ENCODE measurements at places on chromosomes 4 and X. TPM values are rescaled to one million over a fixed set of nuclear protein-coding genes. Genes with fewer than 3 reads are reported as not detected.

AADAT gene
- total RNA-seq: 3.9 TPM

PTPN13 gene
- total RNA-seq: 73.0 TPM

HSD17B13 gene
- total RNA-seq: not detected

LUZP4 gene
- total RNA-seq: not detected

MTMR8 gene
- total RNA-seq: 0.43 TPM

PLA2G12A gene
- total RNA-seq: 11.7 TPM

SLC9B2 gene
- total RNA-seq: 15.1 TPM

SLC6A14 gene
- not detected for total RNA-seq

TMEM185A gene
- total RNA-seq: 14.5 TPM

RGS12 gene
- 11.7 TPM for total RNA-seq

GATB gene
- total RNA-seq: 15.5 TPM

ARSJ gene
- total RNA-seq: 69.5 TPM

MAP7D2 gene
- not detected for total RNA-seq

SMARCA1 gene
- total RNA-seq: 64.7 TPM

NAP1L2 gene
- under 0.01 TPM for total RNA-seq

CTAG1A gene
- not detected for total RNA-seq

FAM9C gene
- under 0.01 TPM for total RNA-seq

NOCT gene
- 27.7 TPM for total RNA-seq

MGAT4D gene
- not detected for total RNA-seq
